ENCODE measurements at places on chromosomes 3 and 15.

- DNase-seq: no peak
Measured at GRCh38 chr3:153277029-153277428, 115.0 kb downstream of the RAP2B start.

- no peak for DNase-seq
Measured at GRCh38 chr3:87390821-87391220, 114.4 kb upstream of the POU1F1 start.

DNA sequence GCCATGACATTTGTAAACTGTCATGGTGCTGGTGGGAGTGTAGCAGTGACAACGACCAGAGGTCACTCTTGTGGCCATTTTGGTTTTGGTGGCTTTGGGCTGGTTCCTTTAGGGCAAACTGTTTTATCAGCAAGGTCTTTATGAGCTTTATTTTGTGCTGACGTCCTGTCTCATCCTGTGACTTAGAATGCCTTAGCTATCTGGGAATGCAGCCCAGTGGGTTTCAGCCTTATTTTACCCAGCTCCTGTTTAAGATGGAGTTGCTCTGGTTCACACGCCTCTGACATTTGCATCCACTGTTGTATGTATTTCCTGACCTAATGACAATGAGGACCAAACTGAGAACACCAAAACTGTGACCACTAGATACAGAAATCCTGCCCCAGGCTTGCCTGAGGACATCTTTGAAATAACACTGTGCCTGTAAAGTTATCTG is 37.6 kb downstream of the RAB8B start:
- no peak for DNase-seq

GRCh38 chr3:161100994-161101393 is 4.2 kb downstream of the B3GALNT1 start:
- no peak for DNase-seq

DNA sequence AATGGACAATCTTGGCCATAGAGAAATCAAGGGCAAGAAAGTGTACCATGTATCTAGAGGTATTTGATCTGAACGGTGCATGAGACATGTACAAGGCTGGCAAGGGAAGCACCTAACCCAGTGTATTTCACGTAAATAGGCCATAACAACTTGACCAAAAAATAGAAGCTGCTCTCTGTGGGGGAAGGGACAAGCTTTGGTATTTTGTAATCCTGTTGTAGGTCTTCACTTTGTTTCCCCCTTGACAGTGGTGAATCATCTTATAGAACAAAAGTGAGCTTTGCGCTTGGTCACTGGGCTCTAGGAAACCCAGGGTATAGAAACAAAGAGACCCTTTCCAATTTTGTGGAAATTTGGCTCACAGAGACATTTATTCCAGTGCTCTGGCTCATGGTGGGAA is 21.0 kb downstream of the LARS2 start:
- DNase-seq: no peak

DNA sequence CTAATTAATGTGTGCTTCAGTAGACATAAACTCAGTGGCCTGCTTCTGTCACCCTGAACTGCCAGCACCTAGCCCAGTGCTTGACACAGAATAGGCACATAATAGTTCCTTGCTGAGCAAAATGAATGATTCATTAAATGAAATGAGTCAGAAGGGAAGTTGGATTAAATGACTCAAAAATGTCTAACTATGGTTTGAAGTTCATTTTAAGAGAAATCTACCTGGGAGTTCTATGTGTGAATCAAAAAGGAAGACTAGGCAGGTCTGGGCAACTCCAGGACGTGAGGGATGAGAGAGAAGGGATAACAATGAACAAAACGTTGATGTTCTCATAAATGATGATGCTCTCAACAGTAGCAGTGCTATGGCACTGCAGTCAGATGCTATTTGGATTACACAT is 175.0 kb downstream of the CFAP20DC start:
- DNase-seq: no peak

- no peak for DNase-seq
Measured at GRCh38 chr15:65336493-65337435, 32.3 kb downstream of the RNU5B-1 start.

DNA sequence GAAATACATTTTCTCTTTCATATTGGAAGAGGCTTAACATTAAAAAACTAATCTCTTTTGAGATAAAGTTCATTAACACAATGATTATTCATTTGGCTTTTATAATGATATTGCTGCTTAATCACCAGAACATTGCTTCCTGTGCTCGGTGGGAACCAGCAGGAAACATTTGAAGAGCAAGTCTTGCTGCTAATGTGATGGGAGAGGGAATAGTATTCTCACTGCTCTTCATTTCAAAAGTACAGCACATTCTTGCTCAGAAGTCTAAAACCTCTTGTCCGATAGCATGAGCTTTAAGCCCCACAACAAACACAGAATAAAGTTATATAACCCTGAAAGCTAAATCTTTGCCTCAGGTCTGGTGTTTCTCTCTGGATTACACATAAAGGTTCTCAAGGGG is 190.8 kb upstream of the CNTN4 start:
- no peak for DNase-seq

DNA sequence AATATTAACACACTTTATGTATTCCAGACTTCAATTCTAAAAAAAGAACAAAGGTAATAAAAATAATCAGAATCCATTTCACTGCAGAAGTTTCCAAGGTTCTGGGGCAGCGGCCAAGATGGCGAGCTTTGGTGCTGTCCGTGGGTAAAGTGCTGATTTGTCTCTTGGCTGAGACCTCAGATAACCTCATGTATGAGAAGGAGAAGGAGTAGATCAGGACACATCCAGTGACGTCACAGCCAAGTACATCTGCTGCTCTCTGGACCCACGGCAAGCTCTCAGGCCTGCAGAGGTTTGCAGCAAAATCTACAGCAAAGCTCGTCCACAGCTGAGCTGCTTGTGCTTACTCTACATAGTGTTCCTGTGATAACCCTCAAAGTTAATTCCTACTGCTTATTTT is 165.7 kb downstream of the MAGI1 start:
- DNase-seq: no peak

GRCh38 chr3:122030381-122031122 is 8.5 kb upstream of the ILDR1 start:
- no peak for DNase-seq

GRCh38 chr3:1348547-1348946 is 255.7 kb downstream of the CNTN6 start:
- DNase-seq: no peak

- DNase-seq: no peak
Measured at GRCh38 chr3:37737134-37737533, 124.5 kb upstream of the CTDSPL start.

GRCh38 chr3:23685541-23686258 is 120.1 kb upstream of the UBE2E1 start:
- no peak for DNase-seq

DNA sequence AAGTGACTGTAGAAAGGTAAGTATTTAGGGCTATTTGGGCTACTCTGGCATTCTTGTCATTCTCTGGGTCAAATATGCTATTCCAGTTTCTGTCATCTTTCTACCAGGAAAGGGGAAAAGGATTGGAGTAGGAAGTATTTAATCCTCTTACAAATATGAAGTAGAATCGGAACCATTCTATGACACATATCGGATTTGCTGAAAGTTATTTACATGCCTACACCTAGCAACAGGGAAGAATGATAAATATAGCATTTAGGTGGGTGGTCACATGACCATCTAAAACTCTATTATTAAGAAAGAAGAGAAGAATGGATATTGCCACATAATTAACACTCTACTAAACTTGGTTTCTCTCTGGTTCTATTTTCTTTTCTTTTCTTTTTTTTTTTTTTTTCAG is 1353.1 kb downstream of the ZPLD1 start:
- no peak for DNase-seq

- no peak for DNase-seq
Measured at GRCh38 chr15:38562278-38562677, 2.3 kb downstream of the RASGRP1 start.

GRCh38 chr15:36831904-36832287 is 252.5 kb downstream of the CDIN1 start:
- no peak for DNase-seq

DNA sequence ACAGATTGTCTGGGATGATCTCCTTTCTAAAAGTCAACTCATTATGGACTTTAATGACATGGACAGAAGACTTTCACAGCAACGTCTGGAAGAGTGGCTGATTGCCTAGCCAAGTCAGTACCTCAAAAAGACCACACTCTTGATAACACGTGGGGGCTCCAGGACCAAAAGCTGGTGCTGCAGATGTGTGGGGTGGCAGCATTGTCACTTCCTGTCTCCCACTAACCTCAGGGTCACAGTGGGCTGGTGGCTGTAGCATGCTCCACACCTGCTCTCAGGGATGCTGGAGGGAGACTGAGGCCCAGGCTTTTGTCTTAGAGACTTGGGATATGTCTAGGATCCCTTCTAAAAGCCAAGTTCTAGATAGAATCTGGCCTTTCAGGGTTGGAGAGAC is 118.1 kb downstream of the APBA2 start:
- no peak for DNase-seq

- DNase-seq: no peak
Measured at GRCh38 chr3:106010829-106011228, 142.0 kb upstream of the CBLB start.

- no peak for DNase-seq
Measured at GRCh38 chr15:48828471-48828870, 17.6 kb upstream of the CEP152 start.

DNA sequence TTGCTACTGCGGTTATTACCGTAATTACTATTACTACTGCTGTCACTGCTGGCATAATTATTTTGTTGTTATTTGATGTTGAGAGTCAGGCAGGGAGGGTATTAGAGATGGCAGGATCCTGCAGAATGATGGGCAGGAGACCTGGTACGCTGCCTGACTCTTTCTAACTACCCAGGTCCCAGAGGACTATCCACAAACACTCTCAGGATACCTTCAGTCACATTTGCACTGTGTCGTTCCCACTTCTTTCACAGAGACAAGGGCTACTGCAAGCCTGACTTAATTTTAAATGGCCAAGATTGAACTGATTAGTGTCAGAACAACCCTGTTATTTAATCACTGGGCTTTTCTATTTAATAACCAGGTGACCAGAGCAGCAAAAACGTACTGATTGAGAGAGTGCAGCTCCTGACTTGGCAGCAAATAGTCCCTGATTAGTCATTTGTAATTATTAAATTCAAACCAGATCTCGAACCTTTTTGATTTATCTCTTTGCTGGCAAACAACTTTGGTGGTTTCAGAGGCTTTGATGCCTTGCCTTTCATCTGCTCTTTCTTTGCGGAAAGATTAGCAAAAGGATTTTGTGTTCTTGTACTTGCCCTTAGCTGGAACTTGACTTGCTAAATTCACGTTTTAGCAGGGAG is 88.8 kb upstream of the ARHGEF3 start:
- DNase-seq: no peak

GRCh38 chr3:8571256-8571655 is 69.6 kb downstream of the LMCD1 start:
- DNase-seq: no peak

GRCh38 chr3:55659701-55660100 is 172.6 kb upstream of the WNT5A start:
- DNase-seq: no peak

DNA sequence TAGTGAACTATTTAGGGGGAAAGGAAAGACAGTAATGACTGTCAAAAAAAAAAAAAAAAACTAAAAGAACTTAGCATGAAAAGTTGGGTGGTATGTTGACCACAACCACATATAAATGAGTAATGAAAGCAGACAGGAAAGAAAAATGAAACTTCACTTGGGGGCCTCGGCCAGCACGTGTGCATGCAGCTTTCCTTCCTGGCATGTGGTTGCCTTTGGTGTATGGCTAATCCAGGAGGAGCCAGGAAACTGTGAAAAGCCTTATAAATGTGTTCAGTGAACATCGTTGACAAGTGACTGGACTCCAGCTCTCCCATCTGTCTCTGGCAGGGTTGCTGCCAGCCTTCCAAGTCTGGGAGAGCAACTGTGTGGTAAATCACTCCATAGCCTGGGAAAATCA is 195.1 kb downstream of the DTWD1 start:
- DNase-seq: no peak

DNA sequence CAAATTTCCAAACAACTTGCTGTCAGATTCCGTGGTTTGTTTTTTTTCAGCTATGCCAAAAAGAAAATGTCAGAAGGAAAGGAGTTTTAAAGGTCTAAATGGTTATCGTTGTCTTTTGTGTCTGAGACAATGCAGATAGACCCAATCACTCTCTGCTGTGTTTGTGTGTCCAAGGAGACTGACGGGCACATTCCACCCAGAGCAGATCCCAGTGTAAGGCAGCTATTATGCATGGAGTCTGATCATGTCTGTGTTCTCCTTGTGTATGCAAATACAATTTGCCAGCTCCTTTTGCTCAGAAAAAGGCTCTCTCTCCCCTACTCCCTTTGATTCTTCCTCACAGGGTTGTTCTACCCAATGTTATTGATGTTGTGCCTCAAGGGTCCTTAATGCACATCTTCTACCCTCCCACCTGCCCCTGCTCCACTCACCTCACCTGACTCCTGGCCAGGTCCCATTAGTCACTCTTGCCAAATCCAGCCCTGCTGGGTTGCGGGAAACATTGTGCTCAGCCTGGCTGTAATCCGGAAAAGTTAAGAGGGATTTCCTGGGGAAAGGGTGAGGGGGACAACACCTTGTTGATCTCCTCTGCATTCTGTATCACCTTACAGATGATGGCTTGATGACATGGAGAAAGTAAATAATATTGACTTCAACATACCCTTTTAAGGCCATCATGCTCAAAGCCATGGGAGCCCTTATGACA is 61.0 kb downstream of the OTOL1 start:
- no peak for DNase-seq

GRCh38 chr3:45164056-45164455 is 17.9 kb upstream of the CDCP1 start:
- DNase-seq: no peak

- DNase-seq: no peak
Measured at GRCh38 chr3:193921465-193921864, 214.5 kb upstream of the HES1 start.

DNA sequence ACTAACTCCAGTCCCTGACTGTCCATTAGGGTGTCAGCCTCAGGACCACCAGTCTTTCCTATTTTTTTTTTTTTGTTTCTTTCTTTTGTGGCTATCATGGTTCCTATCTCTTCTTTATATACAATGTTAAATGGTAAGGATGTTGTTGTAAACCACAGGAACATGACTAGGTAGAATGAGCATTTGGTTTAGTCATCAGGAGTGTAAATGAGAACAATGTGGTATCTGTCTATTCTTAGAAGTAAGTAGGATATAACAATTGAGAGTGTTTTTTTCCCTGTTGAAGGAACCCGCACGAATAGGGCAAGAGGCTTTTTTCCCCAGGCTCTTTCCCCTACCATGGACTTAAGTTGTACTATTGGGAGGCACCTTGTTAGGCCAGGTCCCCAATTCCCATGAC is 880.3 kb upstream of the GBE1 start:
- no peak for DNase-seq

GRCh38 chr3:30500666-30501399 is 105.6 kb upstream of the TGFBR2 start:
- DNase-seq: no peak

Data from GM12892 (cell line).